ENCODE measurements at places on chromosomes 3 and 15. TPM values are rescaled to one million over a fixed set of nuclear protein-coding genes. Genes with fewer than 3 reads are reported as not detected.

TICRR gene
- not detected for total RNA-seq

PSTPIP1 gene
- 3.1 TPM for total RNA-seq

XIRP1 gene
- total RNA-seq: 329 TPM

PSMD6 gene
- total RNA-seq: 198 TPM

PGBD4 gene
- 0.73 TPM for total RNA-seq

GRCh38 chr3:31356941-31357340, 175.8 kb upstream of the STT3B start:
- no peaks in the 10 kb centered on the region for H3K27me3 ChIP-seq
- H3K27ac ChIP-seq: no peak overlapping the region
- H3K4me1 ChIP-seq: no peaks in the 10 kb centered on the region
- peak; percentile 13 for DNase-seq

GRCh38 chr15:73593304-73594074, 39.7 kb downstream of the NPTN start:
- H3K27ac ChIP-seq: no peak overlapping the region
- H3K36me3 ChIP-seq: peaks cover 14% of the 10 kb centered on the region
- peaks cover 37% of the 10 kb centered on the region for H3K4me1 ChIP-seq
- H3K27me3 ChIP-seq: no peaks in the 10 kb centered on the region

DNA sequence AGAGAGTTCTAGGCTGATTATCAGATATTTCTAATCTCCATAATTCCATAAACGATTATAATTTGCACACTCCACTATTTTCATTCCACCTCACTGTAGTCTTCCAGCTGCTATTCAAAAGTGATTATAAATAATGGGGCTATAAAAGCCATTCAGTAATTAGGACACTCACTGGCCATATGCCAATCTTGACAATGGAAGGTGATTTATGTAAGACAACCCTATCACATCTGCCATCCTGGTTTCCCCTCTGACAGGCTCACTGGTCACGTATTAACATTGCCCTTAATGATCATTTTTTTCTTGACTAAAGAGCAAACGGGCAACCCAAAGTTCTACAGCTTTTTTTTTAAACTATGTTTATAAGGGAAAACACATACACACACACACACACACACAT, 402.4 kb downstream of the MAGI1 start:
- no peaks in the 10 kb centered on the region for H3K36me3 ChIP-seq
- no peak for DNase-seq
- peaks cover 8% of the 10 kb centered on the region for H3K4me1 ChIP-seq
- H3K4me3 ChIP-seq: no peak overlapping the region

- no peaks in the 10 kb centered on the region for H3K27me3 ChIP-seq
- no peaks in the 10 kb centered on the region for H3K4me1 ChIP-seq
- H3K27ac ChIP-seq: no peak overlapping the region
- no peak for DNase-seq
- no peak overlapping the region for H3K4me3 ChIP-seq
These were observed 301.0 kb upstream of the UMPS start for GRCh38 chr3:124429129-124429815.

DNA sequence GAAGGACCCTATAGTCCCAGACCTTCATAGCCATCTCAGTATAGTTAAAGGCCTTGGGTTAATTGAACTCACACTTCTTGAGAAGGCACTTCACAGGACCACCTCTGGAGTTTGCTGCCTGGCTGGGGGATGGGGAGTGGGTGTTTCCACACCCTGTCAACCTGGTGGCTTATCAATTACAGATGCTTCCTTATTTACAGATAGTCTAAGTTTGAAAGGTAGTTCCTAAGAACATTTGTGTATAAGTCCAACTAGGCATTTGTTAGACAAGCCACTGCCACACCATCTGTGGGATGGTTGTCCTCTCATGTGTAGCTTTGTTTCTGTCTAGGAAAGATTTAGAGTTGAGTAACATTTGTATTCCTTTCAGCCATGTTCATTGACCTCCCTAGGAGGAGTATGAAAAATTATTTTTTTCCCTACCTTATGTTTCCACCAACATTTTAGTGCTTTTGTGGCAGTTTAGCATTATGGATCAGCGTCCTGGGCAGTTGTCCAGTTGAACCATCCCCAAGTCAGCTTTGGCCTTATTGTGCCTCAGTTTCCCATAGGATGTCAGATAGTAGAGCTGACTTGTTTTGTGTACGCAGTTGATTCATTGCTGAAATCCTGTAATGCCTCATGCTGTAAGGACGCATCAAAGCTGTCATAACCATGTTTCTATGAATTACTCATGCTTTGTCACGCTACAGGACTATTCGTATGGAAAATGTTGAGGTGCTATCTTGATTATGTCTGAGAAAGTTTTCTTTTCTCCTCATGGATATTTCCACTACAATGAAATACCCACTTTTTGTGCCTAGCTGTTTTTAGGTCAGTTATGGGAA, 21.2 kb upstream of the SIAH2 start:
- no peaks in the 10 kb centered on the region for H3K36me3 ChIP-seq
- H3K27ac ChIP-seq: no peak overlapping the region
- no peaks in the 10 kb centered on the region for H3K27me3 ChIP-seq
- H3K4me3 ChIP-seq: no peak overlapping the region
- no peak for DNase-seq

PPCDC gene
- 17.6 TPM for total RNA-seq

DNA sequence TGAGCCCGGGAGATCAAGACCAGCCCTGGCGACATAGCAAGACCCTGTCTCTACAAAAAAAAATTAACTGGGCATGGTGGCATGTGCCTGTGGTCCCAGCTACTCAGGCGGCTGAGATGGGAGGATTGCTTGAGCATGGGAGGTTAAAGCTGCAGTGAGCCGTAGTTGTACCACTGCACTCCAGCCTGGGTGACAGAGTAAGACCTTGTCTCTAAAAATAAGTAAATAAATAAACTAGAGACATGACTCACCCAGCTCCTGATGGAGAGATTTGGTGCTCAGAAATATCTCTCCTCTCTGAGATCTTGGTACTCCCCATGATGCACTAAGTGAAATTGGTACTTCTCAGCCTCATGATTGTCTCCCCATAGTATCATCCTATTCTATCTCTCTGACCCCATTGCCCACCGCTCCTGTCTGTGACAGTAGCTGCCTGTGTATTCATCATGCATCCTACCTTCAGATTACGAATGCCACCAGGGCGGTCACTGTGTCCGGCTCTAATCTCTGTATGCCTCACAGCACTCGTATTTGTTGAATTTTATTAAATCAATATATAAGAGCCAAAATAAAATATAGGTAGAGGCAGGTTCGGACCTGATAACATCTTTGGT, 50.9 kb downstream of the ABHD2 start:
- peaks cover 89% of the 10 kb centered on the region for H3K4me1 ChIP-seq
- H3K27ac ChIP-seq: peak overlapping the region; percentile 83
- peaks cover 11% of the 10 kb centered on the region for H3K36me3 ChIP-seq
- H3K27me3 ChIP-seq: no peaks in the 10 kb centered on the region

- H3K36me3 ChIP-seq: no peaks in the 10 kb centered on the region
- peaks cover 22% of the 10 kb centered on the region for H3K4me1 ChIP-seq
- DNase-seq: no peak
- no peak overlapping the region for H3K27ac ChIP-seq
These were observed 286.5 kb downstream of the LPP start for GRCh38 chr3:188440340-188440972.

- H3K27me3 ChIP-seq: no peaks in the 10 kb centered on the region
- H3K4me3 ChIP-seq: no peak overlapping the region
- peaks cover 13% of the 10 kb centered on the region for H3K4me1 ChIP-seq
- no peak overlapping the region for H3K27ac ChIP-seq
- H3K36me3 ChIP-seq: no peaks in the 10 kb centered on the region
These were observed 190.4 kb upstream of the TSC22D2 start for GRCh38 chr3:150217691-150218090.

C3orf49 gene
- not detected for total RNA-seq

PLA2G4D gene
- total RNA-seq: 0.10 TPM

DNA sequence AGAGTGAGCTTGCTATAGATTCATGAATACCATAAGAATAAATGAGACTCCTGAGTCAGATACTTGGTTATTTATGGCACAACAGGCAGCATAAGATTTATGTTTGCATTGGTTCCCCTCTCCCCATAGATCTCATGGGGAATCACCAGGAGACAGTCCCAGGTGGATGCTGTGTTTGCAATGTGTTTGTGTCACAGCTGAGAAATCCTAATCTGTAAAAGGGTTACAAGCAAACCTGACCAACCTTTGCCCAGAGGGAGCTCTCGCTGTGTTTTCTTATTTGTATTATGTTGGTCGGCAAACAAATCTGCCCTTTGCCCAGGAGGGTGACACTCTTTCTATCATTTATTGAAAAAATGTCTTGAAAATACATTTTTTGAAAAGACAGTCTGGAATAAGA, 236.2 kb downstream of the ZPLD1 start:
- no peak overlapping the region for H3K27ac ChIP-seq
- H3K4me1 ChIP-seq: no peaks in the 10 kb centered on the region
- no peaks in the 10 kb centered on the region for H3K36me3 ChIP-seq
- no peak overlapping the region for H3K4me3 ChIP-seq

DNA sequence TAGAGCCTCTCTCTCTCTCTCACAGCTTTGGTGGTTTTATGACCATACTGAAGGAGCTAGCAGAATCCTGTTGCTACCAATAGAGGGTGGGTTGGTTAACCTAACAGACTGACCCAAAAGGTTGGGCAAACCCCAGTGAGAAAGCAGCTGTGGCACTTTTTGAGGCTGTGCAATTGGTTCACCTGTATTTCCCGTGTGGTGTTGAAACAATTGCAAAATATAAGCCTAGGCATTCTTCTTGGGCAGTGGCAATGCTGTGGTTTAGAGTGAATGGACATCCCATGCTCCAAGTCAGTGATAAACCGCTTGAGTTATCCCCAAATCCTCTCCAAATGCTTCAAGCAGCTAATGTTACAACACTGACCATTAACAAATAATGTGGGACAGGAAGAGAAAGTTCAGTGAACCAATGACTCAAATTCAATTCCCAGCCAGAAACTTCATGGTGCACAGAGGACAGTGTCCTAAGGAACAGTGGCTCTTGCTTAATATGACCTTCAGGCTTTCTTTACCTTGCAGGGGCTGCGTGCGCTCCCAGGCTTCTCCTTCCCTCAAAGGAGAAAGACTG, 261.9 kb upstream of the ICE2 start:
- H3K27ac ChIP-seq: peak overlapping the region; percentile 39
- no peak overlapping the region for H3K4me3 ChIP-seq
- H3K36me3 ChIP-seq: no peaks in the 10 kb centered on the region
- no peaks in the 10 kb centered on the region for H3K4me1 ChIP-seq
- no peak for DNase-seq

- no peaks in the 10 kb centered on the region for H3K27me3 ChIP-seq
- H3K4me3 ChIP-seq: no peak overlapping the region
- no peak for DNase-seq
- H3K36me3 ChIP-seq: peaks cover 26% of the 10 kb centered on the region
- no peaks in the 10 kb centered on the region for H3K4me1 ChIP-seq
These were observed 17.5 kb downstream of the AQR start for GRCh38 chr15:34951993-34952392.

DNA sequence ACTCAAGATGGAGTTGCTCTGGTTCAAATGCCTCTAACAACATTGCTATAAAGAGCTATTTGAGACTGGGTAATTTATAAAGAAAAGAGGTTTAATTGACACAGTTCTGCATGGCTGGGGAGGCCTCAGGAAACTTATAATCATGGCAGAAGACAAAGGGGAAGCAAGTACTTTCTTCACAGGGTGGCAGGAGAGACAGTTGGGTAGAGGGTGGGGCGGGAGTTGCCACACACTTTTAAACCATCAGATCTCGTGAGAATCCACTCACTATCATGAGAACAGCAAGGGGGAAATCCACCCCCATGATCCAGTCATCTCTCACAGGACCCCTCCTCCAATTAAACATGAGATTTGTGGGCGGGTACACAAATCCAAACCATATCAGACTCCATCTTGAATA, 30.7 kb downstream of the MAP2K5 start:
- peaks cover 27% of the 10 kb centered on the region for H3K4me1 ChIP-seq
- no peaks in the 10 kb centered on the region for H3K27me3 ChIP-seq
- H3K27ac ChIP-seq: no peak overlapping the region
- no peak overlapping the region for H3K4me3 ChIP-seq
- no peak for DNase-seq

DNA sequence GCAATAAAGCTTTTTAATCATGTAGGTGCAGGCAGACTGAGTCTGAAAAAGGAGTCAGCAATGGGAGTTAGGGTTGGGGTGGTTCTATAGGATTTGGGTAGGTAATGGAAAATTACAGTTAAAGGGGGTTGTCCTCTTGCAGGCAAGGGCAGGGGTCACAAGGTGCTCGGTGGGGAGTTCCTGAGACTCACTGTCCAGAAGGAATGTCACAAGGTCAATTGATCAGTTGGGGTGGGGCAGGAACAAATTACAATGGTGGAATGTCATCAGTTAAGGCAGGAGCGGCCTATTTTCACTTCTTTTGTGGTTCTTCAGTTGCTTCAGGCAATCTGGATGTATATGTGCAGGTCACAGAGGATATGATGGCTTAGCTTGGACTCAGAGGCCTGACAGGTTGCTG, 13.9 kb downstream of the CCR5AS start:
- no peaks in the 10 kb centered on the region for H3K27me3 ChIP-seq
- H3K4me1 ChIP-seq: peaks cover 9% of the 10 kb centered on the region

FBLN2 gene
- total RNA-seq: 36.6 TPM

PLSCR2 gene
- not detected for total RNA-seq

ROPN1 gene
- total RNA-seq: not detected

DNA sequence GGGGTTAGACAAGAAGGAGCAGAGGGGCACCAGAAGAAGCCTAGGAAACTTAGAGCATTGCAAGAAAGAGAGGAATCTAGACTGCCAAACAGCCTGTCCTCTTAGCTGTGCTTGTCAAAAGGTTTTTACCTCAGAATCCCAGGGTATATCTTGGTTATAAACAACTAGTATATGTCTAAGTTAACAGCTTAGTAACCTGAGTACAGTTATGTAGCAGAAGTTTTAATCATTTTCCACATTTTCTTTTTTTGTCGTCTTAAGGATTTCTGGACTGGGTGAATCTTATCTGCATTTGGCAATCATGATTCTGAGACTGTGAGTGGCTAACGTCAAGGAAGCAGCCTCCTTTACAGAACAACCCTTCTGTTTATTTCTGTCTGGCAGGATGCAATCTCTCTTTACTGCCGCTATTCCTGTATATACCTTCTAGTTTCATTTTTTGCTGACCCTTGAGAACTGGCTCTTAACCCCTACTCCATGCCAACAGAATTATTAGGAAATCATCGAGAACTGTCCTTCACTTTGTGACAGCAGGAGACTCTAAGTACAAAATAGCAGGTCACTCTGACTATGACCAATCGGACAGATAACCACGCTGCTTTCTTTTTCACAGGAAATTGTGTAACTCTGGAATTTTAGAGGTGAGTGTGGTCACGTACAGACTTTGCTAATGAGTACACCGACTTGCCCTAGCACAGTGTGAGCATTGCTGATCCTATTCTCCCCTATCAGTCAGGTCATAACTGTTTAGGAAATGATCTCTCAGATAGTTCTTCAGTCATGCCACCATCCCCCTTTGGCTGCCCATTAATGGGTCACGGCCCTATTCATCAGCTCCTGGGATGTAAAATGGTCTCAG, 3.3 kb upstream of the CP start:
- peak overlapping the region; percentile 37 for H3K4me3 ChIP-seq
- no peaks in the 10 kb centered on the region for H3K4me1 ChIP-seq
- H3K27me3 ChIP-seq: no peaks in the 10 kb centered on the region
- no peak for DNase-seq
- H3K36me3 ChIP-seq: no peaks in the 10 kb centered on the region

GRCh38 chr15:38487378-38487777, 33.5 kb downstream of the FAM98B start:
- H3K4me1 ChIP-seq: no peaks in the 10 kb centered on the region
- H3K27me3 ChIP-seq: no peaks in the 10 kb centered on the region
- no peaks in the 10 kb centered on the region for H3K36me3 ChIP-seq
- H3K4me3 ChIP-seq: no peak overlapping the region
- DNase-seq: no peak

LYSMD4 gene
- 8.7 TPM for total RNA-seq

FAM227B gene
- total RNA-seq: 15.1 TPM

Measured in gastrocnemius medialis (tissue), 4 donors.